ENCODE measurements at places on chromosomes 3 and 15.

DNA sequence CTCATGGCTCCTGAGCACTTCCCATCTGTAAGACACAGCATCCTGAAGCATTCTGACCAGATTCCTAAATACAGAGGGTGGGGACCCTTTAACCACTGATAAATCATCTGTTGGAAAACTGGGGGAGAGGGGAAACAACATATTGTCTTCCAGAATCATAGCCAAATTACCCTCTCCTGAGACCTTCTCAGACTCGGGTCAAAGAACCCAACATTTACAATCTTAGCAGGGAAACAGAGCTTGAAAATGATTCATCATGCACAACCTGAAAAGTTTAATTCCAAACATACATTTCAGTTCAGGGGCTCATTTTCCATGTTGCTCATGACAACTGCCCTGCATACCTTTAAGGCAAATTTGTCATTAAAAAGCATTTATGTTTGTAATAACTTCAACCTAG lies 48.5 kb upstream of the TSPAN3 start:
- DNase-seq, result no peak

DNA sequence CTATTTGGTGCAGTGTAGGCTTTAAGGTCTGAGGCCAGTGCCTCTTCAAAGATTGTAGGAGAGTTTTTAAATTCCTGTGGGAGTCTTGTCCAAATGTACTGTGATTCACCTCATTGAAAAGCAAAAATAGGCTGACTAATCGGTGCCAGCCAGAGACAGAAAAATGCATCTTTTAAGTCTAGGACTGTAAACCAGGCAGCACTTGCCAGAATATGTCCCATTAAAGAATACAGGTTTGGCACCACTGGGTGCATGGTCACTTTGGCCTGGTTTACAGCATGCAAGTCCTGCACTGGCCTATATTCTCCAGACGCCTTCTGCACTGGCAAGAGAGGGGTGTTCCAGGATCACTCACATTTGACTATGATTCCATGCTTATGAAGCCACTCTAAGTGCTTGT lies 20.3 kb upstream of the NOX5 start:
- peak; percentile 57 for DNase-seq

DNA sequence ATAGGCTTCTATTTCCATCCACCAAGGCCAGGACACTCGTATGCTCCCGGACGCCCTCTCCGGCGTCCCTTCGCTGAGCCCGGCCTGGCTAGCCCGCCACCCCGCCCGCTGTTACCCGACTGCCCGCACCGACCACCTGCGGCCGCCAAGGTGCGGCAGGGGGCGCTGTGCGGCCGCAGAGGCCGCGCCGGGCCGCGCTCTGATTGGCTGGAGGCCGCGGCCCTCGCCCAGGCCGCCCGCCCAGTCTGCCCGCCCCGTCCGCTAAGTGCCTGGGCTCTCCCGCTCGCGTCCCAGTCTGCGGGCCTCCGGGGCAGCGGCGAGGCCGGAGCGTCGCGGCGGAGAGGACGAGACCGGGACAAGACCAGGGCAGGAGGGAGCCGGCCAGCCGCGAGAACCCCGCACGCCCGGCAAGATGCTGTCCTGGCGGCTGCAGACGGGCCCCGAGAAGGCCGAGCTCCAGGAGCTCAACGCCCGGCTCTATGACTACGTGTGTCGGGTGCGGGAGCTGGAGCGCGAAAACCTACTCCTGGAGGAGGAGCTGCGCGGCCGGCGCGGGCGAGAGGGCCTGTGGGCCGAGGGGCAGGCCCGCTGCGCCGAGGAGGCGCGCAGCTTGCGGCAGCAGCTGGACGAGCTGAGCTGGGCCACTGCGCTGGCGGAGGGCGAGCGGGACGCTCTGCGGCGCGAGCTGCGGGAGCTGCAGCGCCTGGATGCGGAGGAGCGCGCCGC lies at the start of gene SYNM:
SYNM (plus strand) TSS at position 293 of the 726 bp plus-strand sequence; CDS start at position 413, 120 bp downstream.
- peak; percentile 70 for DNase-seq

- DNase-seq, result no peak
Measured at GRCh38 chr3:6994081-6994668, 133.3 kb downstream of the GRM7 start.

GRCh38 chr3:105866656-105867653 lies 1.9 kb downstream of the CBLB start:
- DNase-seq, result peak; percentile 65

GRCh38 chr3:193731656-193732055 lies 138.6 kb downstream of the OPA1 start:
- no peak for DNase-seq
